LHCN-M2 (cell line): ENCODE measurements at places on chromosomes 13 and 19. TPM values are rescaled to one million over a fixed set of nuclear protein-coding genes. Genes with fewer than 3 reads are reported as not detected.

DNA sequence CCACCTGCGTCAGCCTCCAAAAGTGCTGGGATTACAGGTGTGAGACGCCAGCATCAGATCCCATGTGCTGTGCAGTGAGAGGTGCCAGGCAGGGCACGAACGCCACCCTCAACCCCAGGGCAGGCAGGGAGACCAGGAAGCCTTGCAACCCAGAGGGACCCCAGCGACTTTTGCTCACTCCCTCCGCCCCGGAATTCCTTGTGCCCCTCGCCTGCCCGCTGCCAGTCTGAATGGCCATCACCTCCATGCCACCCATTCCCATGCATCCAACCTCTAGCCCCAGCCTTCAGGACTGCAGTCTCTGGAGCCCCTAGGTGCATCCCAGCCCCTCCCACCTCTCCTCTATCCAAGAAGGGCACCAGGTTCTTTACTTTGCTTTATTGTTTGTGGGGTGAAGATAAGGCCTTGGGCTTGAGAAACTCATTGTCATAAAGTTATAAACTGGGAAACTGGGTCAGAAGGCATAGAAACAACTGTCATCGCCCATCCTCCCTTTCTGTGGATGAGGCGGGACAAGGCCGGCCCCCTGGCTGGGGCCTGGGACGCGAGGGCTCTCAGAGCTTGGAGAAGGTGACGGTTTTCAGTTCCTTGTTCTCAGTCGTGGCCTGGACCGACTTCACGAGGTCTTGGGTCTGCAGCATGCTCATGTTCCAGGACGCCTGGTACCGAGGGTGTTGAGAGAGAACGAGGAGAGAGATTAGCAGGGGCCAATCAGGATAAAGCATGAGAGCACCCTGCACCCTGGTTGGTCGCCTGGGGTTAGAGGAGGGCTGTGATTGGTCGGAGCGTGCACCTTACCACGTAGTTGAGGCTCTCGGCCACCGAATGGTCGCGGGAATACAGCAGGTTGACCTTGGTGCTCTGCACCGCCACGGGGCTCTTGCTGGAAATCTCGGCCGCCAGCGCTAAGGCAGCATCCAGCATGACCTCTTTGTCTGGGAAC is 2.6 kb upstream of the LGALS4 start:
- no peak for DNase-seq

The SOX21 gene
- total RNA-seq = not detected in 2 replicates

GRCh38 chr13:110888390-110888789 is 26.5 kb downstream of the ANKRD10 start:
- DNase-seq = no peak

The ZNF439 gene
- 0.11 and 0.26 TPM in 2 replicates for total RNA-seq

DNA sequence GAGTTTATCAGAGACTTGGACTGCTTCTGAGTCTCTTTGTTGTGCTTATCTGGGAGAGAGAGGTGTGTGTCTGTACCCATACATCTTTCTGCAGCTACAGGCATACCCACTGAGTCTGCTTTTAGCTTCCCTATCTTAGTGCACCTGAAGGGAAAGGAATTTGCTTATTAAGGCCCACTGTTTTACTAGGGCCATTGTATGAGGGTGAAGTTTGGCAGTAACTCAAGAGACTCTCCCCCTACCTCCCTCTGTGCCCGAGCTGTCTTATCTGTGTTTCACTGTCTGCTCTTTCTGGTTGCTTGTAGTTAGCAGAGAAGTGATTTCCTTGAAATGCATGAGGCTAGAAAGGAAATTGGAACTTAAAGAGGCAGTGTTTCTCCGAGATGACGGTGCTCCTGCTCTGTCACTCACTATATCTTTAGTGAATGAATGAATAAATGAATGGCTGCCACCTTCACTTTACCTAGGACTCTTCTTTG is 678 bp upstream of the CD33 start:
- no peak for DNase-seq

The IGFL2 gene
- total RNA-seq = not detected in 2 replicates

The ZNF415 gene
- total RNA-seq = 2.4 and 2.9 TPM in 2 replicates

The FBN3 gene
- not detected in 2 replicates for total RNA-seq

DNA sequence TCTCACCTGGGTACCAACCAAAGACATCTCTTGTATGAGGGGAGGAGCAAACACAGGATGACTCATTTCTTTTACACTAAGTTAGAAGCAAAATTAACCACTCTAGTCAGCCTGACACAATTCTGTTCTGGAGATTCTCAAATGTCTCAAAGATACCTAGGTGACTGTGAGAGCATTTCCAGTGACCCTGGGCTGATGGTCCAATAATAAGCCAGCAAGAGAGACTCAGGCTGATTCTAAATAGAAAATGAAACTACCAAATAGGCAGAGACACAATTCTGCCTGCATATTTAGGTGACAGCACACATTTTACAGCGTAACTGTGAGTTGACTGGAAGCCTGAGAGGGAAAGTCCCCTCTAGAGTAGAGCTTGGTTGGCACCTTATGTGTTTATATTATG is 16.3 kb downstream of the ZNF91 start:
- no peak for DNase-seq
